Activated naive CD4-positive, alpha-beta T cell treated with Interleukin-2 at 50 U/mL for 16 hours (primary cell): ENCODE measurements at places on chromosomes 11 and 22.
A peak's percentile ranks its signal among the peaks of the same experiment; 100 is the strongest.

GRCh38 chr11:17923217-17923616 lies 89.6 kb downstream of the SERGEF start:
- no peak for DNase-seq

- no peak for DNase-seq
Observed at GRCh38 chr22:36116127-36116526, 44.4 kb downstream of the APOL3 start.

DNA sequence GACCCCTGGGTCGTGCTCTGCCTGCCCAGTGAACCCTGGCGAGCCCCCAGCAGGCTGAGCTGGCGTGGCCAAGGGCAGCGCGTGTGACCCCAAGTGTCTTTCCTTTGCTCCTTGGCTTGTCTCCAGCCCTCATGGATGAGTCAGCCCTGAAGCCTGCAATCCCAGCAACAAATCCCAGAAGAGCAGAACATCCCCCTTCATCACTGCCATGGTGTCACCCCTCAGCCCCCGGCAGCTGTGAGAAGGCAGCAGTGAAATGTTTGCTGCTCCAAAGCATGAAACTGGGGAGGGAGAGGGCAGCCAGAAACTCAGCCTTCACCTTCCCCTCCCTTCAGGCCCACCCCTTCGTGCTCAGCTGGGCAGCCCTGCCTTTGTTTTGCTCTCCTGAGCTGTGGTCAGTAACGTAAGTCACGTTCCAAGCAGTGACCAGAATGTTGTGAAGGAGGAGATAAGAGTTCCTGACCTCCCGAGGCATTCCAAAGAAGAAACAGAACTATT lies 29.8 kb downstream of the ADAMTS15 start:
- no peak for DNase-seq

GRCh38 chr11:826836-827145 lies 928 bp upstream of the CRACR2B start:
- DNase-seq: no peak

DNA sequence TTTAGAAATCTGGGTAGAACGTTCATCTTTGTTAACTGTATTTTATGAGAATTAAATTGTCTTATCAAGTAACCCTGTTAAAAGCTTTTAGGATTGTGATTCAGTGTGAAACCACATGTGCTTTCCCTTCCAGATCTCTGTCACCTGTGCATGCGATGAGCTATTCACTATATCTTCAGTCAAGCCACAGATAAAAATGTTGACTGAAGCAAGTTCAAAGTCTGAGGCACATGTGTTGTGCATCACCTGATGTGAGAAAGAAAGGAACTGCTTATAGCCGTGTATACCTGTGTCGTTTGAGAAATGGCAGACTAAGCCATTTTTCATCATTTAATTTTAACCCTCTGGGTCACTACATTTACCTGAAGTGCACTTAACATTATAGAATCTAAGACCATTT lies 1088.9 kb upstream of the TENM4 start:
- no peak for DNase-seq

- no peak for DNase-seq
Observed at GRCh38 chr11:3901249-3902025, 46.0 kb downstream of the STIM1 start.

GRCh38 chr22:23408321-23408720 lies 171.8 kb downstream of the IGLL1 start:
- no peak for DNase-seq

- no peak for DNase-seq
Observed at GRCh38 chr11:6365659-6366058, 24.6 kb upstream of the SMPD1 start.

DNA sequence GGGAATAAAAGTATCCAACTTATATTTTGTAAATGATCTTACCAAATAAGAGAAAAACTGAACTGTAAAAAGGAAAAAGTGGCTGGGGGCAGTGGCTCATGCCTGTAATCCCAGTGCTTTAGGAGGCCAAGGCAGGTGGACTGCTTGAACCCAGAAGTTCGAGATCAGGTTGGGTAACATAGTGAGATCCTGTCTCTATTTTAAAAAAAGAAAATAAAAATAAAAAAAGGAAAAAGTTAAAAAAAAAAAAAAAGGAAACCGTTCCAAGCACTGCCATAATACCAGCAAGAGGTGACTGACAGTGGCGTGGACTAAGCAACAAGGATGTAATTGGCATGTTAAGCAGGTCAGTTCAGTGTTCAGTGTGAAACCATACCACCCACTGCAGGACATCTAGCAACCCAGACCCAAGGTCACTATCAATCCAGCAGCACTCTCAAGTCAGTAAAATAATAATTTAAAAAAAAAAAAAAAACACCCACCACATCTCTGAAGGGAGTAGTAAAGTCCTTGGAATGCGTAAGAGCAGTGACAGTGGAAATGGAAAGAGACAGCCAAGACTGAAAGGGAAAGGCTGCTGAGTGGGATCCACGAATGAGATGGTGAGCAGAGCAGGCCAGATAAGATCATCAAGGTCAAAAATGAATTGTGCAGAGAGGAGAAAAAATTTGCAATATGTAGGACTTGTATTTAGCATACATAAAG lies 43.6 kb downstream of the MAPK1 start:
- no peak for DNase-seq

DNA sequence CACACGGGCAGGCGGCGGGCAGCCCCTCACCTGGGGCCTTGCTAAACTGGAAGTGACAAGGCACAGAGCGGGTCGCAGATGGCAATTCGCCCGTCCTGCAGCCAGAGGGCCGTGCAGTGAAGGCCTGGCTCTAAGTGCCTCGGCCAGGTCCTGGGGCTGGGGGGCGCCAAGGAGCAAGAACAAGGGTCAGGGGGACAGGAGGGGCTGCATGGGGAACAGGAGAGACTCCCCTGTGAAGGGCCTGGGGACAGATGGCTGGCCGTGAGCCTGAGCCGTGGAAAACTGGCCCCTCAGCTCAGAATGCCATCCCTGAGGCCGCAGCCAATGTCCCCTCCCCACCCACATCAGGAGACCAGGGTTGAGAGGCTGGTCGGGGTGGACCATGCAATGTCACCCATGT lies 60.0 kb downstream of the RTL6 start:
- DNase-seq: no peak

DNA sequence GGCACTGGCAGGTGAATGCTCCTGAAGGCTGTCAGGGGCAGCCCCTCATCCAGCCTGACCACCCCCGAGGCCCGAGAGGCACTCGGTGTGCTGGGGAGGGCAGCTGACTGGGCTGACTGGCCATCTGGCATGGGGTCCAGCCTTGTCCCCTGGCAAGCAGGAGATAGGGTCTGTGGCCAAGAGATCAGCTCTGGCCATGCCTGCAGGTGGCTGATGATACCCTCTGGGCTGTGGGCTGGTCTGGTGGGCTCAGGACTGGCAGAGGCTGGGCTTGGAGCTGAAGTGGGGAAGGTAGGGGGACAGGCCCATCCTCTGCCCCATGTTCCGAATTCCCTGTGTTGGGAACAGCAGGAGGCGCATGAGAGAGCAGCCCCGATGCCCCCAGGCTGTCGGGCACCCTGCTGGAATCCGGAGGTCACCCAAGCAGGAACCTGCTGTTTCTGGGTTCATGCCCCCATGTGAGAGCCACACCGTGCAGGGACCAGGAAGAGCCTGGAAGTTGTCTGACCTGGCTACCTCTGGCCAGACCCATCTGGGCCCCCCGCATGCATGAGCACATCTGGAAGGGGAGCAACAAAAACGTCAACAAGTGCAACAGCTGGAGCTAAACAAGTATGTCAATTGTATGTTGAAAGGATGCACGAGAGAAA lies 527.0 kb downstream of the TBC1D22A start:
- no peak for DNase-seq

GRCh38 chr11:85475660-85476517 lies 151.3 kb downstream of the DLG2 start:
- DNase-seq: no peak

GRCh38 chr11:92830377-92831155 lies 138.9 kb upstream of the MTNR1B start:
- no peak for DNase-seq

DNA sequence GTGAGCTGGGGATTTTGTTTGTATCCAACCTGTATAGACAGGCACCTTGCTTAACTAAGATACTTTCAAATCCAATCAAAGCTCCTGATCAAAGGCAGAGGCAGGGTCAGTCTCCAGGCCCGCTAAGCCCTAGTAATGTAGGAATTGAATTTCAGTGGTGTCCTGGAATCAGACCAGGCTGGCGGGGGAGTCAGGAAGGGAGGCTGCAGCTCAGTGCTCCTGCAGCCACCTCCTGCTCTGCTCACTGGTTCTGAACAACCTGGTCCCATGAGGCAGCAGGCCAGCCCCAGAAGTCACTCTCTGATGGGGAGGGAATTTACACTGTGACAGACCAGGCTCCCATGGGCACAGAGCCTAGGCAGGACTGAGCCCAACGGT lies 38.5 kb upstream of the GALNT18 start:
- no peak for DNase-seq

GRCh38 chr22:48697694-48698276 lies 1129.9 kb downstream of the BRD1 start:
- DNase-seq: no peak

- no peak for DNase-seq
Observed at GRCh38 chr11:111019871-111020670, 225.5 kb upstream of the POU2AF2 start.

DNA sequence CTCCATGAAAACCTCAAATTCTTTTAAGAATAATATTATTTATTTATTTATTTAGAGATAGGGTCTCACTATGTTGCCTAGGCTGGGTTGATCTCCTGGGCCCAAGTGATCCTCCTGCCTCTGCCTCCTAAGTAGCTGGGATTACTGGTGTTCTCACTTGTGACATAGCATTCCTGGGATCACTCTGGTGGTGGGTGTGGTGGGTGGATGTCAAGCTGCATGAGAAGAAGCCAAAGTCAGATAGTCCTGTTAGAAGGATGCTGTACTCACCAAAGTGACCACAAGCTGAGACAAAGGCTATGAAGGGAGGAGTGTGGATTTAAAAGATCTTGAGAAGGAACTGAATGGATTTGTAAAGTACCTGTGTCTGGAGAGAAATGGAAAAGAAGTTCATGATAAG lies 87.9 kb upstream of the SPON1 start:
- DNase-seq: no peak

DNA sequence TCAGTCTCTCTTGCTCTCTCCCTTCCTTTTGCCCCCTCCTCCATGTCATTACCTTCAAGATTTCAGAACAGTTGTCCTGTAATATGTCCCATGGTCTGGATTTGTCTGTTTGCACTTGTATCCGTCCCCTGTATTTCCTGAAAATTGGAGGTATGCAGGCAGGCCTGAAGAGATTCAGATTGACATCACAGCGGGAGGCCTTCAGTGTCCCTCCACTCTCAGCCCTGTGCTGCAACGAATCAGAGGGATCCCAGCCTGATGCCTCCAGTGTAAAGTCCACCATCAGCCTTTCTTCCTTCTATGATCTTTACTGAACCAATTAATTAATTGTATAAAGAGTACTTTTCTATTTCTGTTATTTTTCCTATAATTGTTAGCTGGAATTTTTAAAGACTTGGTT lies 57.3 kb downstream of the ELMOD1 start:
- no peak for DNase-seq

GRCh38 chr11:7348432-7349304 lies 97.0 kb downstream of the SYT9 start:
- DNase-seq: no peak

GRCh38 chr11:92101920-92102319 lies 122.7 kb upstream of the FAT3 start:
- DNase-seq: no peak

- DNase-seq: no peak
Observed at GRCh38 chr11:120482149-120482548, 29.4 kb upstream of the GRIK4 start.

GRCh38 chr11:64856382-64857227 lies 12.2 kb upstream of the CDC42BPG start:
- DNase-seq: peak; percentile 60

DNA sequence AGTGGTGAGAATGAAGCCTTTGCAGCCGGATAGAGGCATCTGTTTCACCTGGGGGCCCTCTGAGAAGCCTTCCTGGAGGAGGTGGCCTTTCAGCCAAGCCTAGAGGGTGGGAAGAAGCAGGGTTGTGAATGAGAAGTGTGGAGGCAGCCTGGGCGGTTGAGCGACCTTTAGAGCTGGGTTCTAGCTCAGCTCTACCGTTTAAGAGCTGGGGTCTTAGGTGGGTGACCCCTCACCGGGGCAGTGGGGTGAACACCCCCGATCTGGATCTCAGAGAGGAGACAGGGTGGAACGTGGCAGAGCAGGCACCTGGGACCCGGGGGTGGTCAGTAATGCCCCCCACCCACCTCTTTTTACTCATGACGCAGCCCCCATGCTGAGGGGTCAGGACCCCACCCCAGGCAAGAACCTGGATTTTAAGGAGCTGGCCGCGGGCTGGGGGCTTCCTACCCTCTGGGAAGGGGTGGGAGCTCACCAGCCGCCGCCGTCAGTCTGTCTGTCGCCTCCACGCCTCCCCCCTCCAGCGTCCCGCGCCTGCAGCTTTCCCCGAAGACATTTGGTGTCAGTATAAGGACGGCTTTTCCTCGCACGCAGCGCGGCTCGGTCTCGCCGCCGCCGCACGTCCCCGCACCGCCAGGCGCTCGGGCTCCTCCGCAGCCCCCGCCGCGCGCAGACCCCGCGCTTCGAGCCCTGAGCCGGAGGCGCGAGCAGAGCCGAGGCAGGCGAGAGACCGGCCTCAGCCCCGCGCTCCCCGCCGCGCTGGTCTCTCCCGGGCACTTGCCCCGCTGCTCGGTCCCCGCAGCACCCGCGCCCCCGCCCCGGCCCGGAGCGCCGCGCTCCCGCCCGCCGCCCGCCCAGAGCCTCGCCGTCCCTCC lies 13.3 kb upstream of the CACNA1I start:
- peak; percentile 50 for DNase-seq

DNA sequence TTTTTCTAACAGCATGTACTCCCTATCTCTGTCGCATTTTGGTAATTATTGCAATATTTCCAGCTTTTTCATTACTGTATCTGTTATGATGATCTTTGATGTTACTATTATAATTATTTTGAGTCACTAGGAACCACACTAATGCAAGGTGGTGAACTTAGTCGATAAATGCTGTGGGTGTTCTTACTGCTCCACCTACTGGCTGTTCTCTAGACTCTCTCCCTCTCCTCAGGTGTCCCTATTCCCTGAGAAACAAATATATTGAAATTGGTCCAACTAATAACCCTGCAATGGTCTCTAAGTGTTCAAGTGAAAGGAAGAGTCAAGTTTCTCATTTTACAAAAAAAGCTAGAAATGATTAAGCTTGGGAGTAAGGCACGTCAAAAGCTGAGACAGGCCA lies 10.5 kb downstream of the ARL14EP start:
- no peak for DNase-seq

GRCh38 chr11:4865855-4866254 lies 15.8 kb upstream of the OR51T1 start:
- DNase-seq: no peak

DNA sequence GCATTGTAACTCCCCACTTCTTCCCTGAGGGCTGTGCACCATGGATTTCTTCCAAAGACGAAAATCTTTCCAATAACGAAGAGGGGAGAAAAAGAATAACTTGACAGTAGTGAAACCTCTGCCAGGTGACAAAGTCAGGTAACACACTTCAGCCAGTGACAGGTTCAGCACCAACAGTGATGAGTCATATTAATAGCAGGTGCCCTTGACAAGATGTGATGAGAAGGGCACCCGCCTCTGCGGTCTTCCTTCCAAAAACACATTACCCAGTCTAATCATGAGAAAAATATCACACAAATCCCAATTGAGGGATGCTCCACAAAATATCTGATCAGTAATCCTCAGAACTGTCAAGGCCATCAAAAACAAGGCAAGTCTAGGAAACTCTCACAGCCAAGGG lies 157.8 kb downstream of the EFCAB6 start:
- no peak for DNase-seq
